ENCODE measurements at places on chromosomes 13 and 19. TPM values are rescaled to one million over a fixed set of nuclear protein-coding genes. Genes with fewer than 3 reads are reported as not detected.

DNA sequence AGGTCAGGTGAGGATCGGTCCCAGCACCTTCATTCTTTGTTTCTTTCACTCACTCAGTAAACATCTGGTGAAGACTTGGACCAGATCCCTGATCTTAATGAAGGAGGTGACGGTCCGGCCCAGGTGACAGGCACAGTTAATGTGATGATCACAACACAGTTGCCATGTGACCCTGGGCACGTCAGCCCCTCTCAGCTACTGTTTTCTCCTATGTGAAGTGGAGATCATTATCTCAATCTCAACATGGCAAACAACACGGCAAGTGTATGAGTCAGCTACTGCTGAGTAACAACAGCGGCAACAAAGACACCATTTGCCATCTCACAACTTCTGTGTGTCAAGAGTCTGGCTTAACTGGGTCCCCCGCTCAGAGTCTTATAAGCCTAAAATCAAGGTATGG, 74.6 kb downstream of the GNG7 start:
- no peak for DNase-seq

DNA sequence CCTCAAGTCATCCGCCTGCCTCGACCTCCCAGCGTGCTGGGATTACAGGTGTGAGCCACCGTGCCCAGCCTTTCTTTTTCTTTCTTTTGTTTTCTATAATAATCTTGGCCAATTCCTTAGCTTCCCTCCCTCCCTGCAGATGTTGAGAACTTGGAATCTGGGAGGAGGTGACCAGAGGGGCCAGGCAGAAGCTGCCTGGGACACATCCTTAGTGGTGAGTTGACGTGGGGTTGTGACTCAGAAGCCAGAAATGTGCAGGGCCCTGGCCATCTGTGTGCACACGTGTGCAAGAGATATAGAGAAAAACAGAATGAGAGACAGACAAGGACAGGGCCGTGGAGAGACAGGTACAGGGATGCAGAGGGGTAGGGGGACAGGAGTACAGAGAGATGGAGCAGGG, 154.3 kb downstream of the SIPA1L3 start:
- DNase-seq: no peak

Gene MAG
- 5.8 TPM for polyA plus RNA-seq

- no peak for DNase-seq
These were observed 22.7 kb upstream of the CALM3 start for GRCh38 chr19:46578450-46578849.

- DNase-seq: no peak
These were observed 19.2 kb upstream of the AKT2 start for GRCh38 chr19:40304306-40304705.

Measured in left renal cortex interstitium (tissue), 4 donors.